ENCODE measurements at places on chromosomes 3 and 15. TPM values are rescaled to one million over a fixed set of nuclear protein-coding genes. Genes with fewer than 3 reads are reported as not detected.

LPCAT4 gene
- total RNA-seq, result 49.9 TPM

- DNase-seq, result no peak
Measured at GRCh38 chr3:122919291-122919610, 108.3 kb downstream of the SEMA5B start.

GRCh38 chr15:70102827-70103226, 5.1 kb upstream of the TLE3 start:
- DNase-seq, result no peak

DNA sequence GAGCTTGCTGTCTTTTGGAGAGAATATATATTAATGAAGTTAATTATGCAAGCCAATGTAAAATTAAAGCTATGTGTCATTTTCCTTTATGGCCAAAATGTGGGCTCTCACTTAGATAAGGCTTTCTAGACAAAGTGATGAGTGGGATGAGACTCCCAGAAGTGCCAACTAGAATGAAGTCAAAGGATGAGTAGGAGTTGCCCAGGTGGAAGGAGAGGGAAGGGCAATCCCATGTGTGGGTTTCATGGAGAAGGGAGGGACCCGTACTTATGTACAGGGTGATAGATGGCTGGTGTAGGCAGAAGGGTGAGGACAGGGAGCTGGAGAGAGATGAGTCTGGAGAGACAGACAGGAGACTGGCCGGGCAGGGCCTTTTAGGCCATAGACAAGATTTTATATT, 239.2 kb downstream of the THRB start:
- DNase-seq, result no peak

GRCh38 chr15:68599153-68599545, 20.4 kb downstream of the CORO2B start:
- no peak for DNase-seq

- no peak for DNase-seq
Measured at GRCh38 chr3:189076449-189076848, 95.3 kb upstream of the TPRG1 start.

DNA sequence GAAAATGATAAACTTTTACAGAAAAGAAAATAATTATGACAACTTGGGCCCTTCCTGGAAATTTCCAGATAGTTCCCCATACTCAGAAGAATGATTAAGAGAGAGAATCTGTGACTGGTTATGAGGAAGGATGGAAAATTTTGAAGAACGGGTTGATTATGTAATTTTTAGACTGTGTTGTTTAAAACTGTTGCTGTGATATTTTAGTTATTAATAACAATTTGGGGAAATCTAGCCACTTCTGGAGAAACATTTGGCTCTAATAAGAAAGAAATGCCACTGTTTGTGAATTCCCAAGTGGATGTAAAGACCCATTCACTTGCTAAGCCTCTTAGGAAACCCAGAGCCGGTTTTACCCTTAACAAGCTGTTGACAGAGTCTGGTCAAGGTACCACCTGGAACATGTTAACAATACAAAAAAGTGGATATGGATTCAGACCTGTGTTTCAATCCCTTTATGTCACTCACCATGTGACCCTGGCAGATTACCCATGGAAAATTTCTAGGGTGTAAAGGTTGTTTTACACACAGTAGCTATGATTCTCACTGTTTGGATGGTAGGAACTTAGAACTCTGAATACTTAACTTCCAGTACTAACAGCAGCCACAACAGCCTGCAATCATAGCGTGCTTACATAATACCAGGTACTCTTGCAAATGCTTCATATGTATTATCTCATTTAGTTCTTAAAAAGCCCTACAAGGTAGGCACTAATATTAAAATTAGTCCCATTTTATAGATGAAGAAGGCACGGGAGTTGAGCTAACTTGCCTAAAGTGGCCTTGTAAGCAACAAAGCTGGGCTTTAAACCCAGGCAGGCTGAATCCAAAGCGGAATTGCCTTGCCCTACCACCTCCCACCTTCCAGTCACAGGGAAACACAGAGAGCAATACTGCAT, 32.0 kb downstream of the ZBTB38 start:
- DNase-seq, result no peak
